Tracheal epithelial cell (primary cell): ENCODE measurements at places on chromosomes 13 and 19. TPM values are rescaled to one million over a fixed set of nuclear protein-coding genes. Genes with fewer than 3 reads are reported as not detected.

Gene IFNL1
- not detected in 2 replicates for total RNA-seq

Gene MEGF8
- total RNA-seq: 14.5 and 15.1 TPM in 2 replicates

Gene MISP
- total RNA-seq: 76.4 and 100 TPM in 2 replicates

Gene CSNK1A1L
- not detected in 2 replicates for total RNA-seq

Gene LIPE
- 4.1 and 12.8 TPM in 2 replicates for total RNA-seq

Gene TRPC4
- under 0.01 TPM in 1 of 2 replicates, not detected in the other for total RNA-seq

Gene POLRMT
- 34.5 and 37.7 TPM in 2 replicates for total RNA-seq

Gene ZNF471
- 0.64 and 2.4 TPM in 2 replicates for total RNA-seq

Gene ZNF534
- not detected in 2 replicates for total RNA-seq

Gene MCEMP1
- total RNA-seq: not detected in 2 replicates

Gene PSG7
- not detected in 2 replicates for total RNA-seq
